ENCODE measurements at places on chromosomes 6 and 20.

DNA sequence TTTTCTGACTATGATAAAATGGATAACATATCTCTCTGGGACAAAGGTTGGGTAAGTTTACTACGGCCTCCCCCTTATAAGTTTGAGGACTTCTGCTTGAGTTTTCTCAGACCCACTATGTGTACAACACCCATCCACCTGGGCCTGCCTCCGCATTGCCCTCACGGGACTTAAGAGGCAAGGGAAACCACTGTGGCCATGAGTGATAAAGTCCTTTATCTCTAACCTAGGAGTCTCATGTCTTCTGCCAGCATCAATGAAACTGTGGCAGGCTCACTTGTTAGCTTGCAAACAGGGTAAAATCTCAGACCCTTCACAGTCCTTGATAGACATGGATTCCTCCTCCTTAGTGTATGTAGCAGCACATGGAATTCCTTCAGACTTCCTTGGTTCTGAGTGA is 173.4 kb upstream of the MYLIP start:
- no peak for DNase-seq

DNA sequence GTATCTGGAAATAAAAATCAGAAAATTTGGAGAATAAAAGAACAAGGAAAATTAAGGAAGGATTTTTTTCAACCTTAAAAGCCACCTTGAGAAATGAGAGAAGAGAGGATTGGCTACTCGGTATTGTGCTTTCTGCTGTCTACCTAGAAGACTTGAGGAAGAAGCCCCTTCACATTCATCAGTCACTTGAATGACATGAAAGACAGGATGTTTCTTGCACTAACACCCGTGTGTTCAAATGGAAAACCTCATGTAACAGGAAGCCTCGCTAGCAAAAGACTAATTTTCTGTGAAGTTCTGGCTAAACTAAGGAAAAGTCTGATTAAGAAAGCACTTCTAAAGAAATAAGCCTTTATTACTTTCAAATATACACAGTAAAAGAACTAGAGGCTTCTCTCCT is 69.9 kb downstream of the OLIG3 start:
- DNase-seq, result no peak

DNA sequence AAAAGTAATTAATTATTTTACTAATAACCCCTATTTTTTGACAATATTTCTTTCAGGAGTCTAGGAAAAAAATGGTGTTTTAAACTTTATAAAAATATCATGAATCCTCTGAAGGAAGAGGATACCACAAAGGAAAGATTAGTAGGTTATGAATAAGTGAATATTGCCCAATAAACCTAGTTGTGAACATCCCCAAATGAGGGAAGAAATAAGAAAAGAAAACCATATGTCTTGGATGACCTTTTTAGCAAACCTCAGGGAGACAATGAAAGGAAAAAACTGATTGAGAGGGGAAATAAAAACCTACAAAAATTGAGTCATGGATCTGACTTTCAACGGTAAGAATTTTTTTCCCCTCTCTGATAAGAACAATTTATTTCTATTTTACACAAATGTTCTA is 34.4 kb downstream of the TENT5A start:
- DNase-seq, result no peak

- DNase-seq, result no peak
These were observed 23.7 kb upstream of the ID1 start for GRCh38 chr20:31581391-31581790.

DNA sequence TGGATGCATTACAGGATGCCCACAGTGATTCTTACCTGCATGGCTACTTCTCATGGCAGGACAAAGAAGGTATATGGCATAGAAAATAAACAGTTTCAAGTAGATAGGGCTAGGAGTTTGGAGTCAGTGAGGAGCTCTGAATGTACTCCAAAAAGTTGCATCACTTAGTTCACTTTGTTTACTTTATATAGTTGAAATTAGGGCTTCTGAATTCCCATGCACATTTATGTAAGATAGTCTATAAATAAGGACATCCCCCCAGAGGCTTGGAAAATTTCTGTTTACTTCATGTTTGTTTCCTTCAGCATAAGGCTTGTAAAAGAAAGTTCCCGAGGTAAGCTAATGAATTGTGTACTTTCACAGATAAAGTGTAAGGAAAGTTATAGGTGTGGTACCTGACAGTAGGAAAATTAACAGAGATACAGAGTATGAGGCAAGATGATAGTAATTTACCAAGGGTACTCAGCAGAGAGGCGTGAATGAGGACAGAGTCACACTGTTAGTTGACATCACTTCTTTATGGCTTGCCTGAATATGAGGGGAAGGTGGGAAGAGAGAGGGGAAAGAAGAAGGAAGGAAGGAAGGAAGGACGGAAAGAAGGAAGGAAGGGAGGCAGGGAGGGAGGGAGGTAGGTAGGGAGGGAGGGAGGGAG is 51.1 kb downstream of the ADTRP start:
- DNase-seq, result no peak

GRCh38 chr6:4253604-4254231 is 118.3 kb upstream of the ECI2 start:
- DNase-seq, result no peak

- no peak for DNase-seq
These were observed 96.8 kb upstream of the NFATC2 start for GRCh38 chr20:51639206-51639832.

DNA sequence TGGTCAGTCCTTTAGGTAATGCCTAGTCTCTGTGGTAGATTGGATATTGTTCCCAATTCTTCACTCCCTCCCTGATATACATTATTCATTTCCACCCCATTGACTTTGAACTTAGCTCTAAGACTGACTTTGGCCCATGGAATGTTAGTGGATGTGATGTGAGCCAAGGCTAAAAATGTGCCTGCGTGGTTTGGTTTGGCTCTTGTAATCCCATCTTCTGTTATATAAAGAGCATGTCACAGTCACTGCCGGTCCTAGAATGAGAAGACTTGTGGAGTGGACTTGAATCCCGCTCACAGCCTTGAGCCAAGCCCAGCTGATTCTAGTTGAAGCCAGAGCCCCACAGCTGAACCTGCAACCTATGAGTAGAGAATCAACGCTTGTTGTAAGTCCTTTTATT is 23.6 kb upstream of the DNAAF9 start:
- DNase-seq, result no peak

- DNase-seq, result no peak
These were observed 99.3 kb upstream of the BMP5 start for GRCh38 chr6:55974688-55975087.

DNA sequence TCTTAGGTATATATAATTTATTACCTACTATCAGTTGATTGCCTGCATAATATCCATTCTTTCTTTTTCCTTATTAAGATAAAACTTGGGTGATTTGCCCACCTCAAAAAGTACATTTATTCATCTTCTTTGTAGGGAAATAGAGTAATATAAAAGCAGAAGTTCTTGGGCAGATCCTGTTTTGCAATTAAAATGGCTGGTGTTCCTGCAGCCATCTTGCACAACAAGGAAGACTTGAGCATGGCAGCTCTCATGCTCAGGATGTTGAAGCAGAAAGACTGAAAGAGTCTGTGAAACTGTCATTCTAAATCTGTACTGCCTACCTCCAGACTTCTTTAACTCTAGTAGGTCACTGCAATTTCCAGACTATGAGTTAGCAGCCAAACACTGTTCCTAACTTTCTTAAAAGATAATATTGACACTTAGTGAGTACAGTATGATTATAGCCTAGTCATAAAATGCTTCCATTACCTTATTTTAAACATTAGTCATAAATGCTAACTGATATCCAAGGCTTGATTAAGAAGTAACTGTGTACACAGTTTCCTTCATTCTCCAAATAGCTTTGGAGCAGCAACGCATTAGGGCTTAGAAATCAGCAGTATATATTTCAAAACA is 24.6 kb upstream of the HTR1B start:
- no peak for DNase-seq

Data from NCI-H524 treated with DMSO at 0.1 percent for 48 hours (cell line).